ENCODE measurements at places on chromosomes 4 and X.

DNA sequence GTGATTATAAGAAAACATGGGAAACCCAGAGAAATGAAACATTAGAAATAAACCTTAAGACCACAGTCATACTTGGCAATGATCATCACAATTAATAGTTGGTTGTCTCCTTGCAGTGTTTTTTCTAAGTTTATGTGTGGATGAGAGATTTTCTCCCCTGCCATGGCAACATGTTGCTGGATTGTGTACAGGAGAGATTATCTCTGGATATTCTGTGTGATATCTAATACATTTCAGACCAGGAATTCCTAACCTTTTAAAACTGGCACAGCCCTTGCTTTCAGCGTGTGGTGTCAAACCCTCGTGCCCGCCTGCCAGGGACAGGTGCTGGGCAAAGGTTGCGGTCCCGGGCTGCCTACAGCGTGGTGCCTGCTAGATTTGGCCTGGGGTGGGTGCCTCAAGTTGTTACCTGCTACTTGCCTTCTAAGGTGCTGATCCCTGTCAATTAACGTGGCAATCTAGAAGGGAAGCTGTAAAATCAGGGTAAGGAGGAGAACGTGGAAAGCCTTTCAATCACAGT, 100.5 kb downstream of the TMEM131L start:
- no peak for DNase-seq

- DNase-seq, result no peak
These were observed 125.5 kb upstream of the GIMD1 start for GRCh38 chr4:106494066-106494465.

DNA sequence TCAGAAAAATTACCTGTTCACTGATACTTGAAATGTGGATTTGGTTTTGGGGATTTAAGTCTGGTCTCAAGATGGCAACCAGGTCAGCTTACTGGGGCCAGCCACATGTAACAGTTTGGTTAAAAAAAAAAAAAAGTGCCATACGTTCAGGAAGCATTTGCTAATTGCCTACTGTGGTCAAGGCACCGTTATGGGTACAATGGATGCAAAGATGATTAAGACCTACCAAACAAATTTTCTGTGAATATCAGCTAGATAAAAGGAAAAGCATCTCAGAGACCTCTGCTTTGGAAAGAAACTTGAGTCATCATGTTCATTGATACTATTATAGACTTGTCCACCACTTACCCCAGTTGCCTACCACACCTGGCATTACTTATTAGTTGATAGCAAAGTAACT, 80.9 kb downstream of the FNIP2 start:
- DNase-seq, result no peak

DNA sequence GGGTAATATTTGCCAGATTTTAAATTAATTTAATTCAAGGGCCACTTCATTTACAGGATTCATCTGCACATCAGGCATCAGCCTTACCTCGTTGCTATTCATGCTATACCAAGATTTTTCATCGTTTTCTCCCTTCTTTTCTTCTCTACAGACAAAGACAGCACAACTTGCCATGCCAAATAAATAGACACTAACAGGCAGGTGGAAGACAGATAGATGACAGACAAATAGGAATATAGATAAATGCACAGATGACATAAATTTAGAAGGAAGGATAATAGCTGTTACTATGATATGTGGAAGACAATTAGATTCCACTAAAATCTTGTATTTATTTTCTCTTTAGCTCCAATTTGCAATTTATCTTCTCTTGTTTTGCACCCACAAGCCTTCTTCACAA, 164.5 kb upstream of the ARX start:
- no peak for DNase-seq

DNA sequence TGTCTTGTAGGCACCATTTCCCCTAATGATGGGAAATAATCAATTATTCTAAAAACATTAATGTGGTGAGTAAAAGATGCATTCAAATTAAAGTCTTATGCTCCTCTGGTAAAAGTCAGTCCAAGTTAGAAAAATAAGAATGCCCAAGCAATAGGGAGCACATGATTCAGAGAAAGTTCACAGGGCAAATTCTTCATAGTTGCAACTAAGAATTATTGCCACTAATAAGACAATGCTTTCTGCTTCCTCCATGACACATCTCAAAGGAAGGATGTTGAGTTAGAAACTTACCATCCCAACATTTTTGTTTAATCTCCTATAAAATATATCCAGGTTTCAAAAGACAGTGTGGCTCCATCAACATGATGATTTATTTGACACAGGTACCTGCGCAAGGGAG, 26.3 kb downstream of the PHOX2B start:
- DNase-seq, result no peak

DNA sequence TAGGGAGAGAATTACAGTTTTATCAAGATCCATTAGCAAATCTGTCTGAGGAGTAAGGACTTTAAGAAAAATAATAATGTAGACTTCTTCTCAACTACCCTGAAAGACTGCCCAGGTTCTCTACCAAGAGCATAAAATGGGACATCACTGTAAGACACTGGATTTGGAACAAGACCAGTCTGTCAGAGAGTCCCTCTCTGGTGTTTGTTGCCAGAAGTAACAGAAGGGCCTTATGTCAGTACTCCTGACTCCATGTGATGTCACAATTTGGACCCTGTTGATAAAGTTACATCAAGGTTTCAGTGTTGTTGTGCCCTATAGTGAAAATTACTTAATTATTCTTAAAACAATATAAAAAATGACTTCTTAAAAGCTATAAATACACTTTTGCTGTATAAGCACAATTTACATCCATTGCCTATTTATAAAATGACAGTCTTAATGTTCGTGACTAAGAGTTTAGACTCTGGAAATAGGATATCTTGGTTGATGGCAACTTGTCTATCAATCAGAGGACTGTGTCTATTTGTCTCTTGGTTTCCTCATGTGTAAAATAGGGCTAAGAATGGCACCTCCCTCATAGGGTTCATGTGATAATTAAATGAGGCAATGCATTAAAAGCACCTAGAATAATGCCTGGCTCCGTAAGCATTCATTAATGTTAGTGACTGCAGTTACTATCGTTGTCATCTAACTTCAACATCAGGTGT, 57.8 kb downstream of the RS1 start:
- no peak for DNase-seq

GRCh38 chr4:58113126-58113525, 1002.9 kb upstream of the IGFBP7 start:
- DNase-seq, result no peak

DNA sequence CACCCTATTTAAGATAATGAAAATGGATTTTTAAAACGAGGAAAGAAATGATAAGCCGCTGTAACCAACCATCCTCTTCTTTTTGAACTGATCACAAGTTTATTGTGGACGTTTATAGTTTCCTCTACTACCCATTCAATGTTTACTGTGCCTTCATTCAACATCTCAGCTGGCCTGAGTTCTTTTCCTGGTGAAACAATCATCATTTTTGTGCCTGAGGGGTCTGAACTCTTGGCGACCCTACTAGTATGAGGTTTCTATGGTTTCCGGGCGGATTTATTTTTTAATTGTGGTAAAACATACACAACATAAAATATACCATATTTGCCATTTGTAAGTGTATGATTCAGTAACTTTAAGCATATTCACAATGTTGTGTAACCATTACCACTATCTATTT, 100.7 kb downstream of the SPRY1 start:
- DNase-seq, result no peak

DNA sequence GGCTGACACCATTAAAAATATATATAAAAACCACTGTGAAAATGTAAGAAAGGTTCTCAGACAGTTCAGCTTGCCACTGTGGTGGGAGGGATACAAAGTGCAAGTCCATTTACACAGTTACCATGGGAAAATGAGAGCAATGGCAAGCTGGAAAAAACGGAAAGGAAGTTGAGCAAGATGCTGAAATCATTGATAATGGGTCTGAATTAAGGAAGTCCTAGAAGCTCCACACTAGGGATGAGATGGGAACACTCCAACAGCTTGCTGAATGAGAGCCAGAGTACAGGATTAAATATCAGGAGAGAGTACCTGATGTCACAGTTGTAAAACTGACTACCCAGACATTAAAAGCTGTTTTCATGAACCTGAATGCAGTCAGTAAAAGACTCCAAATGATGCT, 218.6 kb downstream of the PRDM5 start:
- no peak for DNase-seq

- DNase-seq, result peak; percentile 0
These were observed 32.8 kb downstream of the FAM13A start for GRCh38 chr4:89024051-89024675.

DNA sequence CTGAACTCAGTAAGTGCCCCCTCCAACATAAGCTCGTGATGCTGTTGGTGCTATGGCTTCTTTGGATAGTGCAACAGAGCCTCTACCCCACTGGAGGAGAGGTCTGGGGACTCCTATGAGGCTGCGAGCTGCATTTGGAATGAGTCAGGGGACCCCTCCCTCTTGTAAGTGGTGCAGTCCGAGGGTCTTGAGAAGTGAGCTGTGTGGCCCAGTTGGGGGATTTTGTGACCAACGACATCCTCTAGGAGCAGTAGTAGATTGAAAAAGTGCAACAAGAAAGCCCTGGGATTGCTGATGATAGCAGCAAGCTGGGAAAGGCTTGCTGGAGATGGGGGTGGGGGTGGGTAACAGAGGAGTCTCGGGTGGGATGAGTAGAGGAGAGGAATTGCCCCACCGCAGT, 3.1 kb downstream of the FRMPD3 start:
- no peak for DNase-seq

- DNase-seq, result no peak
These were observed 30.5 kb downstream of the NELFA start for GRCh38 chr4:1978226-1978625.

- DNase-seq, result no peak
These were observed 32.8 kb downstream of the CLDN22 start for GRCh38 chr4:183287309-183287659.

GRCh38 chr4:31334086-31334910, 614.1 kb downstream of the PCDH7 start:
- DNase-seq, result no peak

Data from SIG-M5 (cell line).